T-helper 9 cell (primary cell): ENCODE measurements at places on chromosomes 2 and 18.

DNA sequence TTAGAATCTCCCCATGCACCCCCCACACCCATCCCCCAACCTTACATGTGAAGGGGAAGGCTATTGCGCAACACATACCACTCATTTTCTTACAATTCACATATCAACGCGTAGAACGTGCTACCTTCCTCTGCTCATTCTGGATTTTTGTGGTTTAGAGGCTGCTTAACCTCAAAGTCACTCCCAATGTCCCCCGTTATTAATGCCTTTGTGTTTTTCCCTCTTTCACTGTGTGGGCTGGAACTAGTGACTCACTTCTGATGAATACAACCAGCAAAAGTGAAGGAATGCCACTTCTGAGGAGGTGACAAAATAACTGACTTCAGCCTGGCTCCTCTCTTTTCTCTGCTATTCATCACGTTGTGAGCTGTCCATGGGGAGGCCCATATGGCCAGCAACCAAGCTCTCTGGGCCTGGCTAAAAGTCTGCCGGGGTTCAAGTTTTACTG is 342.5 kb upstream of the NXPH2 start:
- no peak for DNase-seq

DNA sequence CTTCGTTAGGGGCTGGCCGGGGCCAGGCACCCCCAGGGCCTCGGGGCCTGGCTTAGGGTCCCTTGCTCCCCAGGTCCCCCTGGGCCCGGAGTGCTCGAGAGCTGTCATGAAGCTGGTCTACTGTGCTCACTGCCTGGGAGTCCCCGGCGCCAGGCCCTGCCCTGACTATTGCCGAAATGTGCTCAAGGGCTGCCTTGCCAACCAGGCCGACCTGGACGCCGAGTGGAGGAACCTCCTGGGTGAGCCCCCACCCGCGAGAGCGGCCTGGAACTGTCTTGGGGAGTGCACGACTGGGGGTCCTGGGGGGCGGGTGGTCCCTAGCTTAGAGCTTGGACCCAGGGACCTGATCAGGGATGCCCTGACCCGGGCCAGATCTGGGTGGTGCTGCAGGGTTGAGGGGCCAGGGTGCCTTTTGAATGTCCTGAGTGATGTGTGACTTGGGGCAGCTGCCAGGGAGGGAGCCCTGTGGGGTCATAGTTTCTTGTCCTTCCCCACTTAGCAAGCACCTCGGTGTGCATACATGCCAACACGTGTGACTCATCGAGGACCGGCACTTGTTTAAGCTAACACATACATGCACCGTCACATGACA is 27.9 kb downstream of the GPC1 start:
- no peak for DNase-seq

GRCh38 chr18:9334973-9335696 is 562 bp downstream of the TWSG1 start:
- DNase-seq: peak; percentile 17

- DNase-seq: no peak
Measured at GRCh38 chr2:37676274-37676673, 4.8 kb upstream of the CDC42EP3 start.

DNA sequence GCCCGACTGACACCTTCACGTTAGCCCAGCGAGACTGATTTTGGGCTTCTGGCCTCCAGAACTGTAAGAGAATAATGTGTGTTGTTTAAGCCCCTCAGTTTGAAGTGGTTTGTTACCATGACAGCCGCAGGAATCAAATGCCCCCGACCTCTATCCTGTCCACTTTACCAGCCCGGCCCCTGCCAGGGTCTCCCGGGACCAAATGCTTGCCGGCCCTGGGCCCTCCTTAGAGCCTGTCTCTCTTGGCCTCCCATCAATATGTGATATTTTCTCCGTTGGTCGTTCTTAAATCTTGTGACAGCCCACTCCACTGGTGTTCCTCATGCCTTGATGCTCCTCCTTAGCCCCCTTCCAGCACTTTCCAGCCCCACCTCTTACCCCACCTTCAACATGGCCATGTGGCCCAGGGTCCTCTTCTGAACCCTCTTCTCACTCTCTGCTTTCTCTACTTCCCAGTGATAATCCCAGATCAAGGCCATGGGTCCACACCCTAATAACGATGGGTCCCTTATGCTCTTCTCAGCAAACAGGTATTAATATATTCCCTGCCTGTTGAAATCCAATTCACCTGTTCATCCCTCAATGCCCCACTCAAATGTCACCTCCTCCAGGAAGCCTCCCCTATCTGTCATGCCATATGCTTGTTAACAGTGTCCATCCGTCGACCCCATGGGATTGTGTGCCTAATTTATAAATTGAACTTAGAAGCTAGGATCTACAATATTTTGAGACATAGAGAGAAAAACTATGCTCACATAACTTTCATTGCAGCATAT is 192.8 kb downstream of the ZFP36L2 start:
- no peak for DNase-seq

DNA sequence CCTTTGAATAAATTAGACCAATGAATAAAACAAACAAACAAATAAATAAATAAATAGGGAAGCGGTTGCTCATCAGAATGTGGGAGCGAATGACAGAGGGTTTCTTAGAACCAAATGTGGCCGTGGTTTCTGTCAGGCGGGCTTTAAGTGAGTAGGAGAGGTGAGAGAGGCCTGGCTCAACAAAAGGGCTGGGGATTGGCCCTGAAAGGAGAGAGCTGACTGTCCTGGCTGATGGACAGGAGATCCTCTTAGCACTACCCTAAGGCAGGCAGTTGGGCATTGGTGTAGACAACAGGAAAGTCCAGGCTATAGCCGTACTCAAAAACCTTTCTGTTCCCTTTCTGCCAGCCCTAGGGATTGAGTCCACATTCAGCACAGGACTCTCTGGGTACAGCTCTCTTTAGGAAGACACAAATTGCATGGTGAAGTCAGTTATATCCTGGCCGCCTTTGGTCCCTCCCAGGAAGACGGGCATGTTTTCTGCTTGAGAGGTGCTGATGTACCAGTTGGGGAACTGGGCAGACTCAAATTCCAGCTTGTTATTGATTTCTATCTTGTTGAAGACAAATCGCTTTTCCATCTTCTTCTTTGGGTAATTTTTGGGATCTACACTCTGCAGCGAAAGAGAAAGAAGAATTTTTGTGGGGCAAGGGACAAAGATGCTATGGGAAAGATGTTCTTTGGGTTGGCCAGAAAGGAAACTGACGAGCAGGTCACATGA is 6.5 kb downstream of the IL1B start:
- no peak for DNase-seq

DNA sequence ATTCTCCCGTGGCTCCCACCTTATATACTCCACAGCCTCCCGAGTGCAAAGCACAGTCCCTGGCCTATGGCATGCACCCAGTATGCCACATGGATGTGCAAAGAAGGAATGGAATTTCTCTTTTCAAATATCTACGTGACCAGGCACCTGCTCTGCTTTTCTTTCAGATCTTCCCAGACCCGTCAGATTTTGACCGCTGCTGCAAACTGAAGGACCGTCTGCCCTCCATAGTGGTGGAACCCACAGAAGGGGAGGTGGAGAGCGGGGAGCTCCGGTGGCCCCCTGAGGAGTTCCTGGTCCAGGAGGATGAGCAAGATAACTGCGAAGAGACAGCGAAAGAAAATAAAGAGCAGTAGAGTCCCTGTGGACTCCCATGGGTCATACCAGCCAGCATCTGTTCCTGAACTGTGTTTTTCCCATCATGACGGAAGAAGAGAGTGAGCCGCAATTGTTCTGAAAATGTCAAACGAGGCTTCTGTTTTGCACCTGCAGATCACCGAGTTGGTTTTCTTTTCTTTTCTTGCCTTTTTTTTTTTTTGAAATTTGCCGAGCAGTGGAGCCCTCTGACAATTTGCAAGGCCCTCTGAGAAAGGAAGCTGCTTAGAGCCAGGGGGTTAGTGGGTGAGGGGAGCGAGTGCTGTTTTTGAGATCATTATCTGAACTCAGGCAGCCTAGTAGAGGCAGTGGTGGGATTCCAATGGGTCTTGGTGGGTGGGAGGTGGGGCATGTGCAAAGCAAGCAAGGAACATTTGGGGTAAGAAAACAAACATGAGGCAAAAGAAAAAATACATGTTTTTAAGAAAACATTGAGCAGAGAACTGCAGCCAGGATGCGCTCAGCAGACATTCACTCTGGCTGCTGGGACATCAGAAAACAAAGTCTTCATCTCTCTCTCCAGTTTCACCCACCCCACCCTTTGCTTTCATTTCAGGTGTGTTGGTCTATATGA is 26.2 kb downstream of the LBH start:
- no peak for DNase-seq

DNA sequence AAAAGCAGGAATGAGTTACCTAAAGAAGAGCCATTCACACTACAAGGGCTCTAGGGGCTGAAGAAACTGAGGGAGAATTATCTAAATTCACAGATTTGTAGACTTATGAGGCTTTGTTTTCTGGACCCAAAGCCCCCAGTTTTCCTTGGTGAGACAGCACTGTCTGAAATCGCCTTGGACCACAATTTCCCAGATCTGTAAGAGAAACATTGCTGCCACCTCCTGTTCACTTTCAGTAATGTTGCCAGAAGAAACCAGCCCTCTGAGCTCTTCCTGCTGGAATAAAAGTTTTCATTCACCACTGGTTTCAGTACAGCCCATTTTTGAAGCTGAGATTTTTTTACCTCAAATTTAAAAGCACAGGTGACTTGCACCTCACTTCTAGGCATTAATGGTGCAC is 169.2 kb downstream of the CDH20 start:
- no peak for DNase-seq

- no peak for DNase-seq
Measured at GRCh38 chr2:115303-115702, 69.0 kb upstream of the FAM110C start.

DNA sequence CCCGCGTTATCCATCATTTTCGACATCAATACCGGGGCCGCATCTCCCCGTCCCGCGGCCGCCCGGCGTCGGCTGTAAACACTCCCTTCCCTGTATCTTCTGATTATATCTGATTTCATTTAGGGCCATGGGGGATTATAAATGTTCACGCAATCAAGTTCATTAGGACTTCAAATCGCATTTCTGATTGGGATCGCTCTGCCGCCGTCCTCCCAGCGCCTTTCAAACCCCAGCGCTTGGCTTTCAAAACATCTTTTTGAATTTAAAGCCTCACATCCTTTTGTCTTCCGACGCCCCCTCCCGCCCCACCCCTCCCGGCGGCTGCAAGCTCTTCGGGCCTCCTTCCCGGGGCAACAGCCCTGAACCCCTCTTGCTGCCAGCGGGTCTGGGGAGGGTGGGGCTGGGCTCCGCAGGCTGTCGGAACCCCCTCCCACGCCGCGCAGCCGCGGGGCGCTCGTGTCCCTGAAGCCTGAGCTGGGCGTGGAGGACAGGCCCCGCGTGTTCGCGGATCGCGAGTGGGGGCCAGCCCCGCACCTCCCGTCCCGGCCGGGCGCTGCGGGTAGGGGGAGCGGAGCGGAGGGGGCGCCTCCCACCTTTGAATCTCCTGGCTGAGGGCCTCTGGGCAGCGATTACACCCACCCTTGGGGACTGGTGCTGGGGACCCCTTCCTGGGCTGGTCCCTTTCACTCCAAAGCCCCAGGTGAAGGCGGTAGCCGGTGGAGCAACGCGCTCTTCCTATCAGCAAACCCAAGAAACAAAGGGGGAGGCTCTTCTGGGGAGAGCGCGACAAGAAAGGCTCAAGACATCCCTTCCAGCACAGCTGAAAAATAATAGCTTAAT is 11.3 kb upstream of the GBX2 start:
- no peak for DNase-seq

GRCh38 chr18:35437836-35438235 is 59.9 kb downstream of the INO80C start:
- DNase-seq: no peak

- DNase-seq: no peak
Measured at GRCh38 chr2:34844629-34845028, 1245.5 kb upstream of the FAM98A start.

DNA sequence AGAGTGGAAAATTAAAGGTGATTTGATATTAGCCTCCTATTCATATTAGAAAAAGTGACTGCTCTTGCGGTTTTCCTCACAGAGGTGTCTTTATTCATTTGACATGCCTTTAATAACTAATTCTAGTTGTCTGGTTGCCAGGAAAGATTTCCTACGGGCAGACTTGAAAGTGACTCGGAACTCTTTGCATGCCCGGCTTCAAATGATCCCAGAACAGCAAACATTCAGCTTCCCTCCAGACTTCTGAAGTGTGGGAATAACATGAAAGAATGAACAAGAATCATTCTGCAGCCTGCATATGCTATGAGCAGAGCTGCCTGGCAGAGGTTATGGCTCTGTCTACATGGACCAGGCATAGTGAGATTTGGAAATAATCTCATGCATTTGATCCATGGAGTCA is 89.6 kb upstream of the PKDCC start:
- DNase-seq: no peak

GRCh38 chr2:235223011-235223410 is 270.8 kb upstream of the AGAP1 start:
- DNase-seq: no peak

DNA sequence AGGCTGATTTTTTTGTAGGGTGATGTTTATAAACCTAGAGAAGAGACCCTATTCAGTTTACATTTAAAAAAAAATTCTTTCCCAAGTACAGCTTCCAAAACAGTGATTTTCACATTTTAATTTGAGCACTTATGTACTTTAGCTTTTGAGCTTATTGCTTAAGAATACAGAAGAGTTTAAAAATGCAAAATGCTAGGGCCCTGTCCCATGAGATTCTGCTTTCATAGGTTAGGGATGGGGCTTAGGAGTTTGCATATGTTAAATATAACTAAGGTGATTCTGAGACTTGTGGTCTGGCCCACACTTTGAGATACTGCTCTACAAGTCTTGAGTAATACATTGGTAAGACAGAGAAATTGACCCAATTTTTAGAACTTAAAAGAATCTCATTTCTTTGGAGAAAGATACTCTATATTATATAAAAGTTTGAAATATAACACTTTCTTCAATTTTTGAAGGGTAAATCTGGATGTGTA is 137.3 kb upstream of the CWC22 start:
- DNase-seq: no peak

GRCh38 chr18:79750980-79751571 is 46.7 kb upstream of the KCNG2 start:
- no peak for DNase-seq

DNA sequence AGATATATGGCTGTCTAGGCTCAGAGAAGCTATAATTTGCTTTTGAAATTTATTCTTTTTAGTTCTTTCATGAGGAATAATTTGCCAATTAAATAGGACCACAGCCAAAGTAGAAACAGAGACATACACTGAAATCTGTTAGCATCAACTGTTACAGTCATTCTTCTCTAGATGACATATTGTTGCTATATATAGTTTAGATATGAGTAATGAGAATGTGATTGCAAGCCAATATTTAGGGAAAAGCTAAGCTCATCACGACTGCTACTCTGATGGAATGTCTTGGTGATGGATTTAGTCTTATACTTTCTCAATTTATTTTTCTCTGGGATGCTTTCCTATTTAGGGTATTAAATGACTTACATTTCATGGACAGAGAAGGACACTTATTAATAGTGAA is 259.1 kb downstream of the LNPK start:
- DNase-seq: no peak

DNA sequence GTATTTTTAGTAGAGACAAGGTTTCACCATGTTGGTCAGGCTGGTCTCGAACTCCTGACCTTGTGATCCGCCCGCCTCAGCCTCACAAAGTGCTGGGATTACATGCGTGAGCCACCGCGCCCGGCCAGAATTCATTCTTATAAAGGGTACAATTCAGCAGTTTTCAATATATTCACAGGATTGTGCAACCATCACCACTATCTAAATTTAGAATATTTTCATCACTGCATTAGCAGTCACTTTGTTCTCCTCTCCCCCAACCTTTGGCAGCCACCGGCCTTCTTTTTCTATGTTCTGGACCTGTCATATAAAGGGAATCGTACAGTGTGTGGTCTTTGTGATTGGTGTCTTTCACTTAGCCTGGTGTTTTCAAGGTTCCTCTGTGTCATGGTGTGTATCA is 40.7 kb downstream of the TCF7L1 start:
- no peak for DNase-seq

- no peak for DNase-seq
Measured at GRCh38 chr2:219912491-219912921, 285.1 kb downstream of the SLC4A3 start.
